Fibroblast of skin of back (primary cell): ENCODE measurements at places on chromosomes 11 and 22.

GRCh38 chr22:49234459-49234858, 593.2 kb downstream of the BRD1 start:
- no peak for DNase-seq

DNA sequence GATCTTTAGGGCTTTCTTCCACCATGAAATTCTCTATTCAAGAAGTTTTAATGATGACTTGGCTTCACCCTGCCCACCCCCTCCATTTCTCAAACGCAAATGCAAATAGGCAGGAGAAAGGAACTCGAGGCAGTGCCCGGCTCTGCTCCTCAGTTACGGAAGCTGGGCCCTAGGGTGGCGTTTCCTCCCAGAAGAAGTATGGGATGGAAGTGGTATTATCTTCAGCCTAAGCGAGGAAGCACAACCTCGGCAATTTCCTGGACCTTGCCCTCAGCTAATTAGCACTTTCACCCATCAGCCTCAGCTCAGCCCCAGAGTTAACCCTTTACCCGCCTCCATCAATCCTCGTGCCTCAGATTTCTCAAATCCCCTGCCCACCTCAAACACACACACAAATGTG, 58.2 kb upstream of the LRRC55 start:
- no peak for DNase-seq

GRCh38 chr11:78021611-78022010, 1.5 kb downstream of the KCTD14 start:
- DNase-seq: no peak

GRCh38 chr22:38784035-38784434, 9.9 kb downstream of the DNAL4 start:
- DNase-seq: no peak

GRCh38 chr11:106842134-106842533, 176.1 kb downstream of the GUCY1A2 start:
- no peak for DNase-seq

- DNase-seq: no peak
Measured at GRCh38 chr11:10986006-10986405, 128.2 kb upstream of the ZBED5 start.

DNA sequence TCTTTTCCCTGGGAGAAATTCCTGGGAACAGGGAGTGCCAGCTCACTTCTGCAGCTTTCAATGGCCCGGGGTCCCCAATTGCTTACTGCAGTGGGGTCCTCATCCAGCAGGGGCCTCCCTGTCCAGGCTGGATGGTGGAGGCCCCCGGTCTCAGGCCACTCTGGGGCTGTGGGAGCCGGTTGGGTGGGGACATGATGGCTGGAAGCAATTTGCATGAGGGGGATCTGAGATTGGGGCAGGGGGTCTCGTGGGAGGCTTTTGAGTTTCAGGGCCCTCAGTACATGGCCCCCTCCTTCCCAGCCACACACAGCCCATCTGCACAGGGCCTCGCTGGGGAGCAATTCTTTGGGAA, 25.2 kb downstream of the MRGPRD start:
- no peak for DNase-seq

GRCh38 chr11:72869831-72870230, 55.6 kb downstream of the ATG16L2 start:
- DNase-seq: no peak

DNA sequence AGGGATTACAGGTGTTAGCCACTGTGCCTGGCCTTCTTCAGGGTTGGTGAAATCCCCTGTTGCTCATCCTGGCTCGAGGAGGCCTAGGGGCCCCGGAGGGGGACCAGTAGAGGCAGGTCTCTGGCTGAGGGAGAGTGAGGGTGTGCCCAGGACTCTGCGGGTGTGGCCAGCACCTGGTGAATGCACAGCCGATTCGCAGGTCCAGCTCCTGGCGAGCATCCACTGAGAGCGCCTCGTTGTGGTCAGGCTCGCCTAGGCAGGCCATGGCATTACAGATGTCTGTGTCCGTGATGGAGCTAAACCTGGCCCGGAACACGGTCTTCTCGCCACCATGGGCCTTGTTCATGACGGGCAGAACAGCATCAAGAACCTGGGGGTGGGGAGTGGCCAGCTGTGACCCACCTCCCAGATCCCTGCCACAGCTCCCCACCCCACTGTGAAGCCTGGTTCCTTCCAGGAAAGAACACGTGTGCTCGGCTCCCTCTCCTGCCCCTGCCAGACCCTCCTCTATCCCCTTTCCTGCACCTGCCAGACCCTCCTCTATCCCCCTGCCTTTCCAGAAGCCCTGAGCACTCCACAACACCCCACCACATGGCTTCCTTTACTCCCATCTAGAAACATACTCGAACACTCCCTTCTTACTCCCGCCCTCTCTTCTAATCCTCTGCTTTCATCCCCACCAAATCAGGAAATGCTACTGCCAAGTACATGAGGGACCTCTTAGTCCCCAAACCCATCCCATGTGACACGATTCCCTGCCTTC, 12.4 kb downstream of the TOP3B start:
- DNase-seq: no peak
